Osteoblast (primary cell): ENCODE measurements at places on chromosomes 7 and 10. TPM values are rescaled to one million over a fixed set of nuclear protein-coding genes. Genes with fewer than 3 reads are reported as not detected.

DNA sequence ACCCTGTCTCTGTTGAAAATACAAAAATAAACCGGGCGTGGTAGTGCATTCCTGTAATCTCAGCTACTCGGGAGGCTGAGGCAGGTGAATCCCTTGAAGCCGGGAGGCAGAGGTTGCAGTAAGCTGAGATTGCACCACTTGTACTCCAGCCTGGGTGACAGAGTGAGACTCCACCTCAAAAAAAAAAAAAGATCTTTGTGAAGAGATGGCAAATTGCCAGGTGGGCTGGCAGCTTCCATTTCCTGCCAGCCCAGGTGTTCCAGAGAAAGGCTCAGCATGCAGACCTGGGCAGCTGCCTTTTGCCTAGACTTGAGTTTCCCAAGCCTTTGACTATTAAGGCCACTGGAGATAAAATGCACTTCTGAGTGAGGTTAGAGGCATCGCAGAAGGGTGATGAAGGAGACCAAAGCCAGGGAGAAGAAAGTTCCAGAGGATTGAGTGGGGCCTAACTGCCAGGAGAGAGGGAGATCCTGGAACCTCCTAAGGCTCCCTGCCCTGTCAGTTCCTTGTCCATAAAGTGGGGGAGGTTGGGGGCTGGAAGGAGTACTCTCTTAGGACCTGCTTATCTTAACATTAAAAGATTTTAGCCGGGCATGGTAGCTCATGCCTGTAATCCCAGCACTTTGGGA lies 10.0 kb upstream of the DDIT4 start:
- no peak for DNase-seq

Gene GAD2
- not detected in 2 replicates for total RNA-seq

DNA sequence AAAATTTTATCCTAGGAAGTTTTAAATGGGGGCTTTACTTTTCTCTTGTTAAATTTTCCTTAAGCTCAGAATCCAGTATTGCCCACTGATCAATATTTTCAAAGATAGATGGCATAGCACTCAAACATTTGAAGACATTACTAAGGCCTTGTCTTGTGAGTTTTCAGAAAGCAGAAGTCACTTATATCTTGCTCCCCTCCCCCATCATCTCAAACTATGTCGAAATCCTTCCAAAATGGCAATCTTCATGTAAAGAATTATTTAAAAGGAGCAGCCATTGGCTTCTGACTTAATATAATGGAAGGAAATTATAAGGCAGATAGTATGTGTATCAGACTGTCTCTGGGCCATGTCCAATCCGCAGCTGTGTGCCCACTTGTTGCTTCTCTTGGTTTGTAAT lies 553.5 kb upstream of the C7orf33 start:
- DNase-seq, result no peak

GRCh38 chr10:14774797-14775196 lies at the start of gene FAM107B:
Gene FAM107B, minus strand, starts transcription at chr10:14774897. Its CDS starts 234 bp downstream, at chr10:14774663.
- no peak for DNase-seq

Gene ITIH5
- 0.88 and 2.2 TPM in 2 replicates for total RNA-seq

Gene AQP1
- 0.59 and 0.72 TPM in 2 replicates for total RNA-seq

Gene PDE1C
- total RNA-seq, result 143 and 149 TPM in 2 replicates

- peak; percentile 47 for DNase-seq
These were observed 9.2 kb downstream of the DNA2 start for GRCh38 chr10:68462536-68462935.

- peak; percentile 1 for DNase-seq
These were observed 110.7 kb upstream of the FZD8 start for GRCh38 chr10:35752469-35753461.

- no peak for DNase-seq
These were observed 127.6 kb downstream of the SFMBT2 start for GRCh38 chr10:7283246-7283645.

DNA sequence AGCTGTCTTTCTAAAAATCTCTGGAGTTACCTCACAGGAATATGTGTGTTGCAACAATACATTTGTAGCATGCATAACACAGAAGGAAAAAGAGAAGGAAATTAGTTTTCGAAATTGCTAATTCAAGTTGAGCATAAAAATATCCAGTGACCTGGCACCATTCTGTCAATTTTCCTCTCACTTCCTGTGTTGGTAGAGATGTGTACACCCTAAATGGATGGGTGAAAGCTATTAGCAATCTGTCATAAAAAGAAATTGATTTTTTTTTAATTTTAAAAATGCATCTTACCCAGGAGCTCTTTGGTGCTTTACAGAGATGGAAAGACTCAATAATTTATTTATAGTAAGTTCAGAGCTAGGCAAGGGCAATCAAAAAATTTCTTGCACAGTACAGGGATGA lies 333.3 kb upstream of the TMEM229A start:
- DNase-seq, result no peak

- DNase-seq, result peak; percentile 78
These were observed 88.6 kb downstream of the SPAG6 start for GRCh38 chr10:22433875-22434274.

Gene TMEM254
- total RNA-seq, result 8.7 and 12.1 TPM in 2 replicates

GRCh38 chr7:298743-299142 lies 8.8 kb downstream of the FOXL3 start:
- no peak for DNase-seq

GRCh38 chr10:58335306-58336005 lies 650 bp downstream of the UBE2D1 start:
- DNase-seq, result peak; percentile 72

Gene GATAD1
- total RNA-seq, result 42.7 and 51.3 TPM in 2 replicates

DNA sequence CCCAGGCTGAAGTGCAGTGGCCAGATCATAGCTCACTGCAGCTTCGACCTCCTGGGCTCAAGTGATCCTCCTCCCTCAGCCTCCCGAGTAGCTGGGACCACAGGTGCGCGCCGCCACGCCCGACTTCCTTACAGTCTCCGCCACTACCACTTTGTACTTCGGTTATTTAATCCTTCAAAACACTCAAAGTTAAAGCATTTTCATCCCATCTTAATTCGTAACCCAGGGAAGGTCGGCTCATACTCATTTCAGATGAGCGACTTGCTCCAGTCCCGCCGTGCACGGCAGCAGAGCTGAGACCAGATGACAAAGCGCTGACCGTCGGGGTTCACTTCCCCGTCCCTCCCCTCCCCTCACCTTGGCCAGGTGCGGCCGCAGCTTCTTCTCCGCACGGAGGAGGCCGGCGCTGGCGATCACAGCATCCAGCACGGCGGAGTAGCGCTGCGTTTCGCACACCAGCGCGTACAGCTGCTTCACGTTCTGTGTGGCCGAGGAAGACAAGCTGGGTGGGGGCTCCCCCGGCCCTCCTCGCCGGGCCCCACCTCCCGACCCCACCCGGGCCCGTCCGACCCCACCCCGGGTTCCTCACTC lies 457 bp downstream of the NSUN5 start:
- peak; percentile 90 for DNase-seq

Gene METTL27
- 8.7 and 8.8 TPM in 2 replicates for total RNA-seq

Gene FANK1
- total RNA-seq, result 8.3 and 8.5 TPM in 2 replicates

Gene OPN4
- total RNA-seq, result not detected in 2 replicates

Gene NPS
- total RNA-seq, result not detected in 2 replicates

- DNase-seq, result no peak
These were observed 204.6 kb upstream of the FOXP2 start for GRCh38 chr7:114209968-114210367.

Gene CLRN3
- total RNA-seq, result not detected in 2 replicates

GRCh38 chr7:14233076-14233867 lies 243.8 kb upstream of the ETV1 start:
- DNase-seq, result no peak

- no peak for DNase-seq
These were observed 63.4 kb downstream of the HDAC9 start for GRCh38 chr7:18558910-18559309.

Gene PPRC1
- 14.1 and 17.7 TPM in 2 replicates for total RNA-seq

- peak; percentile 61 for DNase-seq
These were observed 2.0 kb upstream of the TNS3 start for GRCh38 chr7:47583739-47584535.

- DNase-seq, result no peak
These were observed 23.5 kb downstream of the HTR5A start for GRCh38 chr7:155093596-155093995.

GRCh38 chr7:124738639-124739038 lies 27.0 kb downstream of the GPR37 start:
- DNase-seq, result no peak

DNA sequence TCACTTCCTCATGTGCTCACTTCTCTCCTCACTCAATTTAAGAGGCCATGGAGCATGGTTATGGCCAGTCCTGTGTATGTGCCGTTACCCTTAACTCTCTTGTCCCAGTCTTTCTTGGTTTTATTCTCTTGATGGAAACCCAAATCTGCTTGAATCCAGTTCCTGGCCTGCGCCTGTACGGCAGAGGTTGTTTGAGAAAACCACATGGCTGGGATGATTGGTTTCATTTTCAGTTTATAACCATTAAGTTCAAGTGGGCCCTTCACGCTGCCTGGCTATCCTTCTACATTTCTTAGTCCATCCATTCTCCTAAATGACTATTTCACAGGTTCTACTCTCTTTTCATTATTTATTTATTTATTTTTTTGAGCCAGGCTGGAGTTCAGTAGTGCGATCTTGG lies 1.6 kb upstream of the ZNF239 start:
- DNase-seq, result no peak

Gene PON1
- not detected in 2 replicates for total RNA-seq

DNA sequence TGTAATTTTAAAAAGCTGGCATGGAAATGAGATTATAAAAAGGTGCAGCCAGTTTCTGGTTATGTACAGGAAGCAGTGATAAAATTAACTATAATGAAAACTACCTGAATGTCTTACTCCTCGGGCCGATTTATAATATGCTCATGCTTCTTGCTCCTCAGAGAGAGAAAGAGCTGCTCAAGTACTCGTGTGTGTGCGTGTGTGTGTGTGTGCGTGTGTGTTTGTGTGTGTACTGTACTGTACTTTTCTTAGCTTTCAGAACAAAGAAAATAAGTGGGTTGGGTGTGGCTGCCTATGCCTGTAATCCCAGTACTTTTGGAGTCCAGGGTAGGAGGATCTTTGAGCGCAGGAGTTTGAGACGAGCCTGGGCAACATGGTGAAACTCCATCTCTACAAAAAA lies 96.6 kb upstream of the NMT2 start:
- no peak for DNase-seq

Gene YWHAG
- 99.9 and 121 TPM in 2 replicates for total RNA-seq

Gene CLCN1
- total RNA-seq, result under 0.01 TPM in 2 replicates

Gene CDC14C
- total RNA-seq, result 0.29 TPM in 1 of 2 replicates, not detected in the other

Gene CREB3L2
- total RNA-seq, result 26.5 and 28.6 TPM in 2 replicates

GRCh38 chr10:86591436-86591835 lies 62.9 kb upstream of the OPN4 start:
- DNase-seq, result no peak

Gene SORBS1
- 0.29 and 0.72 TPM in 2 replicates for total RNA-seq

DNA sequence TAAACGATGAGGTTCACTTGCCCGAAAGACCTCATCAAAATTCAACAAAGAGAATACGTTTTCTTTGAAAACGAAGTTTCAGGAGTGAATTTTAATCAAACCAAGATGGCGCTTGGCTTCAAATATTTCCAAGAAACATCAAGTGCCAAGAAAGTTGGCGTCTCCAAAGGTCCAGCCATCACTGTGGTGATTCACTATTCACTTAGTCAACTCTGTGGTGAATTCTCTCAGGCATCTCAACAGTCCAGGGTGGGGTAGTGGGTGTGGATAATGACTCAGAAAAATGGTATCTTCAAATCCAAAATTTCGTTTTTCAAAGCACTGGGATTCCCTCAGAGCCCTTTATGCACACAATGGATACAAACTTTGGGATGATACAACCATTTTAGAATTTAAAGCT lies 133.1 kb downstream of the SVIL start:
- DNase-seq, result peak; percentile 83

DNA sequence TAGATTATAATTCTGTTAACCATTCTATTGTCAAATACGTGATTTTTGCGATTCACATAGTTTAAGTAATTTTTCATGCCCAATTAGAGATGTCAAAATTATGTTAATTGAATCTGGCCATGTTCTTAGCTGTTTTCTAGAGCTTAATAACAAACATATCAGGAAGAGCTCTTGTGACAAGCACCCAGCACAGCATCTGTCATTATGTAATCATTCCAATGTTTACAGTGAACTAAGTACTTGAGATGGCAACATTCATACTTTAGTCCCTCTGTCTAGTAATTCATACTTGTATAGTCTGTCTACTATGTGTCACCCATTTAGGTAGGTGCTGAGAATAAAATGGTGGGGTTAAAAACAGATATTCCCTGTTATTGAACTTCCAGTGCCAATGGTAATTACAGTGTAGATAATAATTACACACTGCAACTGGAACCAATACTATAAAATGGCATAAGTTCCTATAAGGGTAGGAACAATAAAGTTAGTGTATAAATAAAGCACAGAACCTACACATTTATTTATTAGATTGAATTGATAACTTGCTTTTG lies 55.2 kb downstream of the ZEB1 start:
- no peak for DNase-seq

DNA sequence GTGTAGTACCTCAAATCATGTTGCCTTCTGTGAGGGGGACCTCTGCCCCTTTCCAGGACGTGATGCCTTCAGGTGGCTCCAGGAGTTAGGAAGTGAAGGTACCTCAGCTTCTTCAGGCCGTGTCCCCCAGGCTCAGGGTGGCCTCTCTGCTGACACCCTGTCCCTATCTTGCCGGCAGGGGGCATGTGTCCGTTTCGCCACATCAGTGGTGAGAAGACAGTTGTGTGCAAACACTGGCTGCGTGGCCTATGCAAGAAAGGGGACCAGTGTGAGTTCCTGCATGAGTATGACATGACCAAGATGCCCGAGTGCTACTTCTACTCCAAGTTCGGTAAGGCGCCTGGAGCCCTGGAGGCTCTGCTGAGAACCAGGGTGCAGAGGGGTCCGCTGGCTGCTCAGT lies 9.2 kb downstream of the CPSF4 start:
- DNase-seq, result peak; percentile 49

Gene OPALIN
- not detected in 2 replicates for total RNA-seq

Gene LIPK
- not detected in 2 replicates for total RNA-seq

DNA sequence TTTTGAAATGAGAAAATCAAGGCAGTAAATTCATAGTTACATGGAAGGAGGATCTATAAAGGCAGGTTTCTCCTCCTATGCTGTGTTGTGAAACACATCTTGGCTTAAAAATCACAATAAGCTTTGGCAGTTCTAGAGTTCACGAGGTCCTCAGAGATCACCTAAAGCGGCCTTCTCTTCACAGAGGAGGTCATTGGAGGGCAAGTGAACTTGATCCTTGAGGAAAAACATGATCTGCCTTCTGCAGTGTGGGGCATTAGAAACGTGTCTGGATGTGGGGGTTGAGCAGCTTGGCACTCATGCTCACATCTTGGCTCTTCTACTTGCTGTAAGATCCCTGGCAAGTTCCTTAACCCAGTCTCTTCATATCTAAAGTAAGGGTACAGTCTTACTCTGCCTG lies 96.1 kb upstream of the BMPER start:
- no peak for DNase-seq

Gene PITX3
- total RNA-seq, result under 0.01 TPM in 1 of 2 replicates, not detected in the other

DNA sequence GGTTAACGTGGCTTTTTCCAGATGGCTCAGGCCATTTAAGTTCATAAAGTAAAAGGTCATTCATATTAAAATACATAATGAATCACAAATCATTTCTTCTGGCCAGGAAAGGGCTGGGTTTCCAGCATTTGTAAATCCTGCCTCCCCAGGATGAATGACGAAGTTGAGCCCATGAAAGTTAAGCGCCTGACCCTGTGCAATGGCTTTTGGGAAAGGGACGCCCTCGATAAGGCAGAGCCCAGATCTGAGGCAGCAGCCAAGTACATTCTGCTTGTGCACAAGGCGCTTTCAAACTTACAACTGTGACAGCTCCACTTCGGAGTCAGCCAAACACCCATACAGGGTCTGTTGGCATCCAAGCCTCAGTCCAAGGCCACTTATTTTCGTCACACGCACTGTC lies 2.8 kb downstream of the GIMAP6 start:
- no peak for DNase-seq
